ENCODE measurements at places on chromosomes 2 and 18. TPM values are rescaled to one million over a fixed set of nuclear protein-coding genes. Genes with fewer than 3 reads are reported as not detected.

The LAMA1 gene
- 0.44 TPM for total RNA-seq

The CHRNA1 gene
- total RNA-seq: not detected

The STON1 gene
- not detected for total RNA-seq

The DCC gene
- total RNA-seq: not detected

The POTEJ gene
- total RNA-seq: 0.04 TPM

The ZNF804A gene
- 0.06 TPM for total RNA-seq

The PPP1R1C gene
- 1.5 TPM for total RNA-seq

The ADRA2B gene
- not detected for total RNA-seq

The FIGN gene
- total RNA-seq: 11.6 TPM

The AOX1 gene
- 18.0 TPM for total RNA-seq

The B4GALT6 gene
- 3.8 TPM for total RNA-seq

The CTAGE1 gene
- 0.02 TPM for total RNA-seq

The FSHR gene
- total RNA-seq: not detected

The FHL2 gene
- 1.9 TPM for total RNA-seq

The EPHA4 gene
- total RNA-seq: not detected

The RAD51AP2 gene
- total RNA-seq: 0.11 TPM
